ENCODE measurements at places on chromosomes 5 and 9.

DNA sequence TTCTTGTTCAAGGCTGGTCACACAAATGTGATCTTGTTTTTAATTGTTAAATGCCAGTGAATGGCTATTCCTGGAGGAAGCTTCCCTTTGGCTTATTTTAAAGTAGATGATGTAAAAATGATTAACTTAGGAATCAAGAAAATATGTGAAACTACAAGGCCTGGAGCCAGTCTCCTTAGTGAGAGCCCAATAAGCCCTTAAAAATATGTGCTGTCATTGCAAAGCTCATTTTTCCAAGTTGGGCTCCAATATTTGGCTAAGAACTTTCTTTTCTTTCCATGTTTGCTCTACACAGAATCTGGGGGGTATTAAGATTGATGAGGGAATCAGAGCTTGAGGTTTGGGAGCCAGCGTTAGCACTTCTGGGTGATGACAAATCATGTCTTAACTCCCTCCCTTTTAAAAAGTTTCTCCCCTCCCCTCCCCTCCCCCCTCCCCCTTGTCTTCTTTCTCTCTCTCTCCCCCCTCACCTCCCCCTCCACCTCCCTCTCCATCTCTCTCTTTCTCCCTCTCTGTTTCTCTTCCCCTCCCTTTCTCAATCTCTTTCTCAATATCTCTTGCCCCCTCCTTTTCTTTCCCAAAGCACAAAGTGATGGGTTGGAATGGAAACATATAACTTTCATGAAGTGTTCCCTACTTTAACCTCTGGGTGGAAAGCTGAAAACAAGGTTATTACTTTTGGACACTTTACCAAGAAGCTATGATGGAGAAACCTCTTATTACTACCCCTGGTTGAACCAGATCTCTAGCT is 86.0 kb downstream of the FBXL7 start:
- no peak for DNase-seq
- no peaks in the 10 kb centered on the region for H3K27me3 ChIP-seq
- H3K36me3 ChIP-seq: no peaks in the 10 kb centered on the region
- H3K27ac ChIP-seq: no peak overlapping the region
- peaks cover 12% of the 10 kb centered on the region for H3K4me1 ChIP-seq
- no peak overlapping the region for H3K4me3 ChIP-seq

DNA sequence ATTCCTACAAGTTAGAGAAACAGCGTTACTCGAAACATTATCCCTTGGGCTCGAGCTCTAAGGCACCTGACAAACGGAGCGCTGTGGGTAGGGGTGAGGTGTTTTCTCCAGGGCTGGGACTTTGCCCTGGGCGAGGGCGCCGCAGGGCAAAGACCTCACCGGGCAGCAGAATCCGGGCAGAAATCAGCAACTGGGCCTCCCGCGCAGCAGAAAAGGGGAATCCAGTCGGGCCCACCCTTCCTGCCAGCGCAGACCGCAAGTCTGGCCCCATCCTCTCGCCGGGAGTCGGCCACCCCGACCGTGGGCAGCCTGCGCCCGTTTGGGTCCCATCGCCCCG is 430 bp upstream of the MSH3 start:
- H3K27me3 ChIP-seq: no peaks in the 10 kb centered on the region
- DNase-seq: no peak
- H3K4me3 ChIP-seq: peak overlapping the region; percentile 96
- peaks cover 5% of the 10 kb centered on the region for H3K36me3 ChIP-seq

GRCh38 chr5:31771500-31771899 is 132.6 kb downstream of the PDZD2 start:
- no peaks in the 10 kb centered on the region for H3K36me3 ChIP-seq
- DNase-seq: no peak
- H3K4me1 ChIP-seq: no peaks in the 10 kb centered on the region

DNA sequence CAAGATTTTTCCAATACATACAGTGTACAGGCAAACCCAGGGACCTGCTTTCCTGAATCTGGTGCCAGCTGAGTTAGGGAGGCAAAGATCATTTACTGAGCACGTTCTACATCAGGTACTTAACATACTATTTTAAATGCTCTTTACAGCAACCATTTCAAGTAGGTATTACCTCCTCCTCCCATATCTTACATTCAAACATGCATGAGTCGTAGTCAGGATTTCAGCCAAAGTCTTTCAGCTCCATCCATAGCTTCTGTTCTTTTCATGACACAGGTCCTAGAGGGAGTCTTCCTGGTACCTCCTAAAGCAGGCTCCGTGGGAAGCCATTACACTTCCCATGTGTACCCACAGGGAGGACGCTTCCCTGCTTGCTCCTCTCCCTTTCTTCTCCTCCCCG is 11.7 kb downstream of the KCNV2 start:
- H3K27ac ChIP-seq: no peak overlapping the region
- peaks cover 29% of the 10 kb centered on the region for H3K4me1 ChIP-seq
- peak; percentile 41 for DNase-seq
- no peaks in the 10 kb centered on the region for H3K27me3 ChIP-seq

DNA sequence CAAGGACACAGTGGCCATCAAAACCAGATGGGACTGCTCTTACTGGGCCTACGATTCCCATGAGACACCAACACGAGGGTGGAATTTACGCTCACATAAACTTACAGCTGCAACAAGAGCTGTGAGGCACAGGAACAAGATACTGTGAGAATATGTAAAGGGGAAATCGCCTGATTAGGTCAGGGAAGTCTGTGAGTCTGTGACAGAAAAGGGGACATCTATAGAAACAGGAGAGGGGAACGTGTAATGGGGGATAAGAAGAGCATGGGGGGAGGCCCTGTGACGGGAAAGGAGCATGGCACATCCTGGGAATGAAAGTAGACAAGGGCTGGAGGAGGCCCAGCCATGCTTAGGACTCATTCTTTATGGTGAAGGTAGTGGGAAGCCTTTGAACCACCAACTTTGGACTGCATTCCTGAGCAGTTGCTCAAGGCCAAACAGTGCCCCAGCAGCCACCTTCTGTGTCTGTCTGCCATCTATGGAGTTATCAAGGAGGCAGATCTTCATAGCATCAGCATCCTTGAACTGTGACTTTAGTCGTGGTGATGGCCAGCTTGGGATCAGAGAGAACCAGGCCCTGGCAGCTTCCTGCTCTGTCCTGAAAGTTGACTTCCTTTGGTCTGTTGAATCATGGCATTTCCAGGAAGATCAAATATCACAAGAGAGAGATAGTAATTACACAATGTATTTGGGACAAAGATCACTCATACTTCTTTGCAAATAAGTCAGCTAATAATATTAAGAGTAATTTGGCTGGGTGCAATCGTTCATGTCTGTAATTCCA is 87.9 kb upstream of the FAM169A start:
- peaks cover 7% of the 10 kb centered on the region for H3K4me1 ChIP-seq
- no peak overlapping the region for H3K27ac ChIP-seq
- no peaks in the 10 kb centered on the region for H3K27me3 ChIP-seq
- no peaks in the 10 kb centered on the region for H3K36me3 ChIP-seq
- H3K4me3 ChIP-seq: no peak overlapping the region

GRCh38 chr9:82492274-82492673 is 503.7 kb downstream of the SPATA31D1 start:
- H3K4me1 ChIP-seq: no peaks in the 10 kb centered on the region
- H3K36me3 ChIP-seq: no peaks in the 10 kb centered on the region
- DNase-seq: no peak

DNA sequence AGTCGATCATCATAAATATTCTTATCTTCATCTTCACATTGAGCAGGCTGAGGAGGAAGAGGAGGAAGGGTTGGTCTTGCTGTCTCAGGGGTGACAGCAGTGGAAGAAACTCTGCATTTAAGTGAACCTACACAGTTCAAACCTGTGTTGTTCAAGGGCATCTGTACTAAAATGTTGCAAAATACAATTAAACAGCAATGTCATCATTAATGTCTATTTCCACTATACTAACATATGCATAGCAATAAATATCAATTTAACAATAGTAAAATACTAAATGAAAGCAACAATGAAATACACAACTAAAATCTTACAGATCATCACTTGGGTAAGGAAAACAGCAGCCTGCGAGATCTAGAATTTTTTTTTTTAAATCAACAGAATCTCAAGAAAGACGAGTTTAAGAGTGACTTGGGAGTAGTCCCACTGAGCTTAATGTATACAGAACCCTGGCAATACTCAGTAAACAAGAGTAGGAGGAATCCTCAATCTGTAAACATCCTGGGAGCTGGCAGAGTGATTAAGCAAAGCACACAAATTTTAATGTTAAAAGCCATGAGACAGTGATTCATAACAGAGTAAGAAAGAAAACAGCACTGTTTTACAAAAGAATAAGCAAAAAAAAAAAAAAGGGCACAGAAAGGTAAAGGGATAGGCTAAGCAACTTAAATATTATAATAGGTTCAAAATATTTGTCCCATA is 10.0 kb downstream of the HOMER1 start:
- H3K27ac ChIP-seq: no peak overlapping the region
- no peak for DNase-seq
- H3K27me3 ChIP-seq: no peaks in the 10 kb centered on the region

DNA sequence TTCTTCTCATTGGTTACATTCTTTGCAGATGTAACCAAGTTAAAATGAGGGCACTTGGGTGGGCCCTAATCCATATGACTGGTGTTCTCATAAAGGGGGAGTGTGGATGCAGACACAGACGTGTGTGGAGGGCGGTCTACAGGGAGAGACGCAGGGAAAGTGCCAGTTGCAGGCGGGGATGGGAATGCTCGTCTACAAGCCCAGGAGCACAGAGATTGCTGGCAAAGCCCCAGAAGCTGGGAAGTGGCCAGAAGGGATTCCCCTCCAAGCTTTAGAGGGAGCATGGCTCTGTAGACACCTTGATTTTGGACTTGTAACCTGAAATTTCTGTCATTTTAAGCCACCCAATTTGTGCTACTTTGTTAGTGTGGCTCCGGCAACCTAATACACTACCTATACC is 96.8 kb upstream of the CTSL start:
- no peaks in the 10 kb centered on the region for H3K4me1 ChIP-seq
- no peaks in the 10 kb centered on the region for H3K36me3 ChIP-seq
- H3K27ac ChIP-seq: no peak overlapping the region
- no peak for DNase-seq
- no peaks in the 10 kb centered on the region for H3K27me3 ChIP-seq

DNA sequence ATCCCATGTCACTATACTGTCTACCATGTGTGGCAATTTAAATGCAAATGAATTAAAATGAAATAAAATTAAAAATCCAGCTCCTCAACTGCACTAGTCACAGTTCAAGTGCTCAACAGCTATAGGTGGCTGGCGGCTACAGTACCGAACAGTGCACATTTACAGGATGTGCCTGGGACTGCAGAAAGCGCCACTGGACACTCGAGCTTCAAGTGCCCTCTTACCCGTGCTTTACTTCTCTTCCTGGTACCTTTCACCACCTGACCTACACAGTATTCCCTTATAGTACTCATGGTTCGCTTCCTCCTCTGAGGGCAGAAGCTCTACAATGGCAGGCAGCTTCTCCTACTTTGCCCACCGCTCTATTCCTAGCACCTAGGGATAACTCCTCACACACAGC is 166.6 kb downstream of the FANCC start:
- H3K36me3 ChIP-seq: no peaks in the 10 kb centered on the region
- H3K27me3 ChIP-seq: no peaks in the 10 kb centered on the region
- H3K4me1 ChIP-seq: no peaks in the 10 kb centered on the region
- H3K4me3 ChIP-seq: no peak overlapping the region
- no peak overlapping the region for H3K27ac ChIP-seq

GRCh38 chr5:173602423-173602822 is 14.0 kb downstream of the BOD1 start:
- H3K27ac ChIP-seq: no peak overlapping the region
- peak; percentile 96 for DNase-seq
- no peak overlapping the region for H3K4me3 ChIP-seq
- H3K27me3 ChIP-seq: no peaks in the 10 kb centered on the region
- no peaks in the 10 kb centered on the region for H3K4me1 ChIP-seq

DNA sequence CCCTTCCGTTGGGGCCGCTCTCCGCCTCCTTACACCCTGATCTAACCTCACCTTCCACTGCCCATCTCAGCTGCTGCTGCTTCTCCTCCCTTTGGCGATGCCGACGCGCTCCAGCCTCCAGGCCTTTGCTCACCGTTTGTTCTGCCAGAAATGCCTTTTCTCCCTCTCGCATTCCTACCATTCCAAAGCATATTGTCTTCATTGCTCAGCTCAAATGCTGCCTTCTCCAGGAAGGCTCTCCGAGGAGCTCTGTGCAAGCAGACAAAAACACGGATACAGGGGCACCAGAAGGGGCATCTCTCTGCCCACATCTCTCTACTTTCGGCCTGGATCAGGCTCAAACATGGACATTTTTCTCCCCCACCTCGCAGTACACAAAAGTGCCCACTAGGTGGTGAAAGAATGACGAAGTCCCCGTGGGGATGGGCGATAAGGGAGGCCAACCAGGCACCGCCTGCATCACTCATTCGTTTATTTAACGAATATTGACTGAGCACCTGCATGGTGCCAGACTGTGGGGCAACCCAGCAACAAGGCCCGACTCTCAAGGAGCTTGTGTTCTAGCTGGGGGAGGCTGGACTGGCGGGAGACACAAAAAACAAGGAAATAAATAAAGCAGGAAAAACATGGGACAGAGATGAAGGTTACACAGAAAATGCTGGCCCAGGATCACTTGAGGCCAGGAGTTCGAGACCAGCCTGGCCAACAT is 7.3 kb upstream of the GRHPR start:
- peak overlapping the region; percentile 81 for H3K27ac ChIP-seq
- no peaks in the 10 kb centered on the region for H3K36me3 ChIP-seq
- no peak overlapping the region for H3K4me3 ChIP-seq
- no peaks in the 10 kb centered on the region for H3K27me3 ChIP-seq

DNA sequence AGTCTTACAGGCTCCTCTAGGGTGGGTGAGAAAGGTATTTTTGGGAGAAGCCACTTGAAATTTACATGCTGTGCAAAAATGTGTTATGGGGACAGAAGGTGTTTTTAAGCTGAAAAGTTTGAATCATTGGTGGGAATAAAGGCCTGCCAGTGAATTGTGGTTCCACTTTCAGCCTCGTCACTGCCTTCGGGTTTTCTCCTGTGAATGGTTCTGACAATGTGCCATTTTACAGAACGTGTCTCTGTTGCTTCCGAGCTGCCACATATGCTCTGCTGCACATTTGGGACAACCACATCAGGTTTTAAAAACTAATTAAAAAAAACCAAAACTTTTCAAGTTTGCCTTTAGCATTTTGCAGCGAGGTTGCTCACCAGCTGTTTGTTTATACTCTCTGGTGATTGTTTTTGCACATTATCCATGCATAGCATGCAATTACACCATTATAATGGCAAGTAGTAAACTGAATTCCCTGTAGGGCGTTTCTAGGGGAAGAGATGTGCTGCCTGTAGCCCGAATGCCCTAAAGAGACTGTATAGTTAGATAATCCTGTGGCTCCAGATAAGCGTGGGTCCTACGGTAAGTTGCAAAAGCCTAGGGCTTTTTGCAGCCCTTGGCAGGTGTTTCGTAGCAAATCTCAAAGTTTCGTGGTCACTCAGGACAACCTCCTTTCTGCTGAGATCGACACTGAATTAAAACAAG is 40.1 kb upstream of the SUB1 start:
- no peak overlapping the region for H3K4me3 ChIP-seq
- no peak overlapping the region for H3K27ac ChIP-seq
- no peaks in the 10 kb centered on the region for H3K36me3 ChIP-seq
- no peaks in the 10 kb centered on the region for H3K27me3 ChIP-seq
- DNase-seq: no peak

DNA sequence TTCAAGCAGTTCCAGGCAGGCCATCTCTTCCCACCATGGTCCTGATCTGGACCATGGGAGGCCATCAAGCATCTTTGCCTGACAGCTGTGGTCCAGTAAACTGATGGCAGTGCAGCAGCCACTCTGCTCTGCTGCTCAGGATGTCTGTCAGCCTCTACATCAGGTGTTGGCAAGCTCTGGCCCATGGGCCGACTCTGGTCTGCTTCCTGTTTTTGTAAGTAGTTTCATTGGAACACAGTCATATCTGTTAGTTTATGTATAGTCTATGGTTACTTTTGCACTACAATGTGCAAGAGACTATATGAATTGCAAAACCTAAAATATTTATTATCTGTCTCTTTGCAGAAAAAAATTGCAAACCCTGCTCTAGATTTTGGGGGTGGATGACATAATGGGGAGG is 225.0 kb downstream of the KCTD16 start:
- DNase-seq: no peak
- no peak overlapping the region for H3K27ac ChIP-seq
- peaks cover 2% of the 10 kb centered on the region for H3K27me3 ChIP-seq
- no peaks in the 10 kb centered on the region for H3K36me3 ChIP-seq
- H3K4me3 ChIP-seq: no peak overlapping the region

All from cardiac muscle cell (in vitro differentiated cells and primary cell).